SK-N-SH (cell line): ENCODE measurements at places on chromosomes 2 and 18.

GRCh38 chr2:85601771-85602475 is 575 bp downstream of the TMEM150A start:
- peak; percentile 45 for DNase-seq

- no peak for DNase-seq
These were observed 152.4 kb downstream of the DYSF start for GRCh38 chr2:71605781-71606241.

GRCh38 chr18:3920832-3921231 is 470.9 kb downstream of the TGIF1 start:
- no peak for DNase-seq

- no peak for DNase-seq
These were observed 70.6 kb upstream of the ASAP2 start for GRCh38 chr2:9135822-9136558.

GRCh38 chr2:219417374-219417773 is 803 bp upstream of the DES start:
- no peak for DNase-seq

- DNase-seq: no peak
These were observed 72.4 kb downstream of the FASTKD2 start for GRCh38 chr2:206837775-206838174.

DNA sequence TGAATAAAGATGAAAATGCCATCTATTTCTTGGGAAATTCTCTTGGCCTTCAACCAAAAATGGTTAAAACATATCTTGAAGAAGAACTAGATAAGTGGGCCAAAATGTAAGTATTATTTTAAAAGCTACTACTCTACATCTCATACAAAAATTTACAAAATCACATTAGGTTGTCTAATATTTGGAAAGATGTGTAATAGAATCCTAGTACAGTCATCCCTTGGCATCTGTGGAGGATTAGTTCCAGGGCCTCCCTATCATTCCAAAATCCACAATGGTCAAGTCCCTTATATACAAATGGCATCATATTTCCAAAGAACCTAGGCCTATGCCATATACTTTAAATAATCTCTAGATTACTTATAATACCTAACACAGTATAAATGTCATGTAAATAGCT is 41.2 kb downstream of the KYNU start:
- no peak for DNase-seq

DNA sequence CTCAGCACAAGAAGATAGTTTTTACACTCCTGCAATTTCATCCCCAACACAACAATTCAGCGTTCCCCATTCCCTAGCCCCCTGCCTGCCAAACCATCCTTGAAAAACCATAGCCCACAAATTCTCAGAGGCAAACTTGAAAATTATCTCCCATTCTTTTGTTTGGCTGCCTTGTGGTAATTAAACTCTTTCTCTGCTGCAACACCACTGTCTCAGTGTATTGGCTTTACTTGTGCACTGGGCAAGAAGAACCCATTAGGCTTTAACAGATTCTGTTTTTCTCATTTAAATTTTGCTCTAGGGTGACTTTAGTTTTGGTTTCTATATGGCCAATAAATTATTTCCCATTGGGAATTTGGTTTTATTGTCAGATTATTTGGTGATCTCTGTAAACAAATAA is 23.2 kb upstream of the FTCDNL1 start:
- no peak for DNase-seq

DNA sequence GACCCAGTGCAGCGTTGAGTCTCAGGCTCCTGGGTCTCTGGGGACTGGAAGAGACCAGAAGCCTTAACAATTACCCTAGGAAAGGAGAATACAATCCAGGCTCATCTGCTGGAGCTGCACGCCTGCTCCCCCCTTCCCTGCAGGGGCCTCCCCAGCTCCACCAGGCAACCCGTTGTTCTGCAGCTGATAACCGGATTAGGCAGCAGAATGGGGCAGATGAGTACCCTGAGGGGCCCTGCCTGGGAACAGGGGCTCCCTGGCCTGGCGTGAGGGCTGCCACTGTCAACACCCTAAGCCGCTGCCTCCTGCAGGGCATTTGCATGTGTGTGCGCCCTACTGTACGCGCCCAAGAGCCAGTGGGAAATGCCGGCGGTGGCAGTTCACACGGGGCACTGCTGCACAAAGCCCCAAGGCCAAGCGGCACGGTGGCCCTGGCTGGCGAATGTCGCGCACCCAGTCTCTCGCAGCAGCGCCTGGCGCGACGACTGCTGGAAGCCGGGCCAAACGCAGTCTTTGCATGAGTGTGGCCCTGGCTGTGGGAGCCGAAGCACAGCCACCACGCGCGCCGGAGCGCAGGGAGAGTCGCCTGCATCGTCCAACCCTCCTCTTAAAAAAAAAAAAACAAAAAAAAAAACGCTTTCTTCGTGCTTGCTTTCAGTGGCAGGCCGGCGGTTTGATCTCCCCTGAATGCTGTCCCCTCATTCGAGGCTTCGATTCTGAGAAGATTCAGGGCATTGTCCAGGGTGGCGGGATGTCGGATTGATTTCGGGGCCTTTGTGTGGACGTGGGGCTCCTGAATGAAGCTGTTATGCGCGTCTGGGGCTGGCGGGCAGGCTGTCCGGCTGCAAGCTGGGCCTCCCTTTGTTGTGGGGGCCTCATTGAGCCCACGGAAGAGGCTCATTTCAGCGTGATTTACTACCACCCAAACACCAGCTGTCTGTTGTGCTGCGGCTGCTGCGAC is 63.8 kb downstream of the SETBP1 start:
- DNase-seq: peak; percentile 84

DNA sequence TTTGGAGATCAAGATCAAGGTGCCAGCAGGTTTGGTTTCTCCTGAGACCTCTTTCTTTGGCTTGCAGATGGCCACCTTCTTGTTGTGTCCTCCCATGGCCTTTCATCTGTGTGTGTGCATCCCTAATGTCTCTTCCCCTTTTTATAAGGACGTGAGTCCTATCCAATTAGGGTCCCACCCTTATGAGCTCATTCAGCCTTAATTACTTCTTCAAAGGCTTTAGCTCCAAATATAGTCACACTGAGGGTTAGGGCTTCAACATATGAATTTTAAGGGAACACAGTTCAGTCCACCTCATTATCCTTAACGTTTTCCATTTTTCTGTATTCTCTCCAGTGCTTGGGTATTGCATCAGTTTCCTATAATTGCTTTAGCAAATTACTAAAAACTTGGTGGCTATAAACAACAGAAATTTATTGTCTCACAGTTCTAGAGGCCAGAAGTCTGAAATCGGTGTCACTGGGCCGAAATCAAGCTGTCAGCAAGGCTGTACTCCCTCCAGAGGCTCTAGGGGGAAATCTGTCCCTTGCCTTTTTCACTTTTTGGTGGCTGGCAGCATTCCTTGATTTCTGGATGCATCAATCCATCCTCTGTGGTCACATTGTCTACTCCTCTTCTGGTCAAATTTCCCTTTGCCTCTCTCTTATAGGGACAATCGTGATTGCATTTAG is 34.1 kb downstream of the CDC42EP3 start:
- DNase-seq: no peak

- DNase-seq: peak; percentile 48
These were observed 26.2 kb downstream of the PTPRM start for GRCh38 chr18:7593218-7593819.

- peak; percentile 42 for DNase-seq
These were observed 68.8 kb downstream of the CLHC1 start for GRCh38 chr2:55163274-55163721.

DNA sequence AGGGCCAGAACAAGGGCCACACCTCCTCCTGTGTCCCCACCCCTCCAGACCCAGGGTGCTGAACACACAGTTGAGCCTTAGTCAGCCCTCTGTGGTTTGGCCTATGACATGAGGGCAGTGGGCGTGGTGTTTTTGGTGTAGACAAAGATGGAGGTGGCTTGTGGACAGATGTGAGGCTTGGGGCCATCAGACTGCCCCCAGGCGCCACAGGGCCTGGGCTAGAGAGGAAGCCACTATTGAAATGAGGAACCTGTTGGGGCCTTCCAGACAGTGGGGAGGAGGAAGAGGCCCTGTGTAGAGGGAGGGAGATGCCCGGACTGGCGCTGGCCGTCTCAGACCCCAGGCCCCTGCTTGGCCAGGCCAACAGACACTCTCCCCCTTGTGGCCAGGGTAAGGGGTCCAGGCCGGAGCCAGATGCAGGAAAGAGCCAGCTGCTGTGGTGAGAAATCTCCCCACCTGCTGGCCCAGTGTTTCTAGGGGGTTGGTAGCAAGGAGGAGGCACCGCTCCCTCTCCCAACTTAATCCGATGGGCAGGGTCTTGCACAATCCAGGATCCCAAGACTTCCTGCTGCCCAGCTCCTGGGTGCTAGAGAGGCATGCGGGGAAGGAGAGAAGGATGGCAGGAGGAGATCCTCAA is 53.8 kb downstream of the SMAD7 start:
- DNase-seq: no peak

- no peak for DNase-seq
These were observed 34.6 kb upstream of the GCC2 start for GRCh38 chr2:108414256-108414876.

DNA sequence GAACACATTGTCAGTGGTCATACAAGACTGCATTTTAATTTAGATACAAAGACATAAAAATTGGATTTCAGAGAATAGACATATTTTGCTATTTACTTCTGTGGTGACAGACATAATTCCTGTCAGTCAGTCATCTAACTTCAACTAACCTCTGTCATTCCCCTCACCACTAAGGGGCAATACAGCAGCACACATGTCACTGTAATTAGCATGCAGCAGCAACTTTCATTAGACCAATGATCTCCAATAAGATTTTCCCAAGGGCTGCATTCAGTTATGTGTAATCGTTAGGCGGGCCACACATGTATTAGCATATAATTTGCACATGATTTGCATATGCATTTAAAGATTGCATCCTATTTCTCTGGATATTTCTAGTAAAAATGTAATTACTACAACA is 624.5 kb downstream of the NR4A2 start:
- DNase-seq: no peak

GRCh38 chr2:172806493-172806892 is 70.8 kb downstream of the RAPGEF4 start:
- DNase-seq: peak; percentile 50

GRCh38 chr2:190216829-190217228 is 102.8 kb downstream of the HIBCH start:
- DNase-seq: peak; percentile 24

- DNase-seq: peak; percentile 52
These were observed 618 bp downstream of the POLR2D start for GRCh38 chr2:127857265-127857808.

DNA sequence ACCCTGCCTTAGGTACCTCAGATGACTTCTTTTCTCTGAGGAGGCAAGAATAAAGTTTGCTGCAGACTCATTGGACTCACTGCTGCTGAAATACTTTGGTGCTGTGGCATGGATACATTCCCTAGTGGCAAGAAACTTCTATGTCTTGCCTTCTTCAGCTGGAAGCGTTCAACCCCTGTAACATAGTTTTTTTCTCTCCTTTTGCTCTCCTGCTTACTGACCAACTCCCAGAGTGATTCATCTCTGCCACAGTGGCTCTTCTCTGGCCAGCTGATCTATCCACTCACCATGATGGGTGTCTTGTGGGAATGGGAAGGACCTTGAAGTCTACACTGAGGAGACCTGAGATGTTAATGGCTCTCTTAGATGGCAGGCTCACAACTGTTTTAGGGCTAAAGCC is 309.3 kb upstream of the LRRTM4 start:
- DNase-seq: no peak
